ENCODE measurements at places on chromosomes 16 and 17.

- peaks cover 6% of the 10 kb centered on the region for H3K36me3 ChIP-seq
- DNase-seq: no peak
- H3K27ac ChIP-seq: peak overlapping the region; percentile 22
These were observed 803 bp upstream of the TLCD2 start for GRCh38 chr17:1710807-1711553.

DNA sequence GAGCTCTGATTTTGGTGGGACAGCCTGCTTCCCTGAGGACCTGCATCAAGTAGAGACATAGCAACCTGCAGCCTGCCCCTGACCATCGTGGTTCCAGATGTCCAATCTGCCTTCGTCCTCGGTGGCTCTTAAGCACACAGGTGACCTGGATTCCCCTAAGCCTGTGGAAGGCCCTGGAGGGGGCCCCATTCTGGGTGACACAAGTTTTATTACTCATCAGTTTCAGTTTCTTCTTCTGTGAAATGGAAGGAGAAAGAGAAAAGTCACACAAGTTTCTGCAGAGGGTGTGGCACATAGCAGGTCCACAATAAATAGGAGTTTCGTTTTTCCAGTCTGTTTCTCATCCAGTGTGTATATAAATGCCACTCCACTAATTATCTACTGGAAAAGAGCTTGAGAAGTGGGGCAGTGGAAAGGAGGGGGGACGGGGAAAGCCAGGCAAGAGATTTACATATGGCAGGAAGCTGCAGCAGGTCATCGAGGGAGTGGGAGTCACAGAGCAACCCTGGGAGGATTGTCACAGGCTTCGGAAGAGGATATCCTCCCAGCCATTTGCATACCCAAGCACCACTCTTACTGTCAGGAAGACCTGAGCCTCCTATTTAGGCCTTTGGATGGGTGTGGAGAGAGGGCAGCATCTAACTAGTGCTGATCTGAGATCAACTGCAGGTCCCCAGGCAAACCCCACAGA lies 10.0 kb upstream of the NOS2 start:
- H3K27ac ChIP-seq: peak overlapping the region; percentile 91
- no peaks in the 10 kb centered on the region for H3K36me3 ChIP-seq
- DNase-seq: peak; percentile 47
- peaks cover 51% of the 10 kb centered on the region for H3K4me1 ChIP-seq
- H3K4me3 ChIP-seq: peak overlapping the region; percentile 57
- no peaks in the 10 kb centered on the region for H3K27me3 ChIP-seq

DNA sequence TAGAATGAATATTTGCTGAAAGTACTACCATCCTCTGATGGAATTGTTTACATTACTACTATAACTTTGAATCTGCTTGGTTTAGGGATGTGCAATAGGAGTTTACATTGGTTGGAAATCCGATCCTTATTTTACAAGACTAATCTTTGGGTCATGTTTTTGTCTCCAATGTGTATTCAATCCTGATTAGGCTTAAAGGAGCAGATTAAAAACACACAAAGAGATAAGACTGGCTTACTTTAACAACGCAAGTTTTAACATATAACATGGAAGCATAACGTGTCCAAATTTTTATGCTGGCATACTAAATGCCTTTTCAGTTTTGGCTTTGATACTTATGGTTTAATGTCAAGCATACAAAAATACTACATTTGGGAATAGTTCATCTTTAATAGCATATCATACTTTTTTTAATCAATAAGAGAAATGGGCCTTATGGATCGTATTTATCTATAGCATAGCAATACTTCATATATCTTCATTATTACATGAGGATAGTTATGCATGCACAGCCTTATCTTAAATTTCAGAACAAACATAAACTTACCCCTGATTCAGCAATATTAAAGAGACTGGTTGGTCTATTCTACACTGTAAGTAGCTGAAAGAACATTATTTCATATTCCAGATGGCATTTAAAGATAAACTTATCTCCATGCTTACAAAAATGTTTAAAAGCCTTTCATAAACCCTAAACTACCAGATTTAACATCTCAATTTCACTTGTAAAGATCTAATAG lies 69.9 kb upstream of the NACA2 start:
- no peaks in the 10 kb centered on the region for H3K4me1 ChIP-seq
- no peak overlapping the region for H3K27ac ChIP-seq
- peaks cover 29% of the 10 kb centered on the region for H3K27me3 ChIP-seq
- H3K4me3 ChIP-seq: no peak overlapping the region

DNA sequence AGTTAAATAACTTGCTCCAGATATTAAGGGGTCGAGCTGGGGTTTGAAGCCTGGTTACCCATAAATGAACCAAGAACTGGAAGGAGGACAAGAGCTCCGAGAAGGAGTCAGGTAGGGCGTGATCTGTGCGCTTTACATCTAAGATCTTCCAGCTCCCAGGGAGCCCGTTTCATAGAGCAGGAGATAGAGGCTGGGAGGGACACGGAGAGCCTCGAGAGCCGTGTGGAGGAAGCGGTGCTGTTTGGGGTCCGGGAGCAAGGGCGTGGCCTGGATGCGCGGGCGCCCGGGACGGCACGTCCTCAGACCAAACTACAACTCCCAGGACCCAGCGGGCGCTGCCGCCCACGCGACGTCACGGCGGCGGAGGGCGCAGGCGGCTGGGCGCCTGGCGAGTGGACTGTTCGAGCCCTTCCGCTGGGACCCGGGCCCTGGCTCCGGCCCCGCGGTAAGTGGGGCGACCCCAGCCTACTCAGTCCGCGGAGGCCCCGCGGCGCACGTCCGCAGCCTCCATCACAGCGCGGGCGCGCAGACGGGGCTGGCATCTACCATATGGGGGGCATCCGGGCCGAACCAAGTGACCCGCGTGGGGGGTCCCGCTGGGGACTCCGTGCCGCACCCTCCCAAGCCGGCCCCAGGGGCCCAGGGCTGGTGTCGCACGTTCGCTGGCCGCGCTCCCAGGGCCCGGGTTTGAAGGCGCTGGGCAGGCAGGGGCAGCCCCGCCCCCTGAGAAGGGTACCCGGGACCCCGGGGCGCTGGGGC lies at the start of gene BCKDK:
BCKDK (plus strand) TSS at position 352 of the 759 bp plus-strand sequence. CDS start 838 bp downstream, outside the sequence.
- no peaks in the 10 kb centered on the region for H3K27me3 ChIP-seq
- H3K27ac ChIP-seq: peak within 1 kb of the TSS; percentile 90
- H3K36me3 ChIP-seq: peaks cover 38% of the 10 kb centered on the region
- peak; percentile 86 for DNase-seq
- H3K4me3 ChIP-seq: peak within 1 kb of the TSS; percentile 76
- H3K4me1 ChIP-seq: peaks cover 33% of the 10 kb centered on the region

GRCh38 chr17:14211801-14212200 lies 24.9 kb downstream of the CDRT15 start:
- peaks cover 54% of the 10 kb centered on the region for H3K36me3 ChIP-seq
- H3K27ac ChIP-seq: no peak overlapping the region
- H3K4me1 ChIP-seq: peaks cover 21% of the 10 kb centered on the region
- no peaks in the 10 kb centered on the region for H3K27me3 ChIP-seq

DNA sequence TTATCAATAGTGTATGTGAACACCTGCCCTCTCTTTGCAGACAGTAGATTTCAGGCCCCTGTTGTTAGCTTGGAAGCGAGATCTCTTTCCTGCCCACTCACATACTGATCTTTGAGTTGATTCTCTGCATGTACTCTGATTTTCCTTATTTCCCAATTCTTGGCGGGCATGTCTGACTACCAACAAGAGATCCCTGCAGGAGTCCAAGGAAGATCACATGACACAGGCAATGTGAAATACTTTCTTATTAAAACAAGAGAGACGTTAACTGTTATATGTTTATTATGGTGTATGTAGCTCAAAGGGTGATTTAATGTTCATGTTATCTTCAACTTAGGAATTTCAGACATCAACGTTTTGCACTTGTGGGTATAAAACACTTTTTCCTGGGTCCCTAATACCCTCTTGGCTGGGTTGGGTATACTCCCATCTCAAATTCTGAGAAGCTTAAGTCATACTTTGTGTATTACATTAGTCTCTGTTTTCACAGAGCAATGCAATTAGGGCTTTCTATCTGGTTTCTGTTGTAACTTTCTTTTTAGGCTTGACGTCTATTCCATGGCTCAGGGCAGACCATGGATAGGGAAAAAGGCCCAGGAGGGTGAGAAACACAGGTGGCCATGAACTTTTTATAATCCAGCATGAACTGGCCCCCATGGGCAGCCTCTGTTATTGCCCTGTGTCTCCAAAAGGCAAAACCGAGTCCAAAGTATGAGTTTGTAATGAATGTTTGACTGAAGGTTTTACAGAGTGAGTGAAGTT lies 32.2 kb downstream of the HSD17B2 start:
- H3K4me1 ChIP-seq: peaks cover 2% of the 10 kb centered on the region
- H3K36me3 ChIP-seq: no peaks in the 10 kb centered on the region
- no peak overlapping the region for H3K4me3 ChIP-seq
- DNase-seq: no peak
- no peak overlapping the region for H3K27ac ChIP-seq

- peaks cover 95% of the 10 kb centered on the region for H3K36me3 ChIP-seq
- peak overlapping the region; percentile 62 for H3K27ac ChIP-seq
- H3K27me3 ChIP-seq: no peaks in the 10 kb centered on the region
- DNase-seq: no peak
These were observed 10.8 kb downstream of the CSNK2A2 start for GRCh38 chr16:58187092-58187491.

DNA sequence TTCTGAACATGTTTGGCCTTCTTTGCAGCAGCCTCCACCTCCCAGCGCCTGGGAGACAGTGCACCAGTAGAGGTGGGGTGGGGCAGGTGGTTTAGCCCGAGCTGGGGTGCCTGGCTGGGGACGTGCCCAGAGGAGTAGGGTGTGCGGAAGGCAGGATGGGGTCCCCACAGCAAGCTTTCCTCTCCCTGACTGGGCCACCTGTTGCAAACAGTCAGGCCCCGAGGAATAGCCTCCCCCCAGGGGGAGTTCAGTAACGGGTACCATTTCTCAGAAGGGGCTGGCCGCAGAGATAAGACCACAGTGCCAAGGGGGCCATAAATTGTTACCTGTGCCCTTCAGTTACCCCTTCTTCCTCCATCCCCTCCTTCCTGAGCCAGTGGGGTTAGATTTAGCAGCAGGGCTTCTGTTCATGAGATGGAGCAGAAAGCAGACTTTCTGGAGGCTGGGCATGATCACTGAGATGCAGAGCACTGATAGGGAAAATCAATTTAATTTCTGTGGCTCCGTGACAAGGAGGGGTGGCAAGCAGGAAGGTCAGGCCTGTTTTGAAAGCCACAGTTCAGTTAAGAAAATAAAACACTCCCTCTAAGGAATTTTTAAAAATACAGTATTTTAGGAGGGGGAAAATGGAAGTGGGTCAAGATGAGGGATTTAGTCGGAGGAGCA lies 181.9 kb downstream of the MSI2 start:
- DNase-seq: no peak
- H3K36me3 ChIP-seq: peaks cover 11% of the 10 kb centered on the region
- H3K4me3 ChIP-seq: no peak overlapping the region
- no peaks in the 10 kb centered on the region for H3K27me3 ChIP-seq
- H3K27ac ChIP-seq: peak overlapping the region; percentile 35

DNA sequence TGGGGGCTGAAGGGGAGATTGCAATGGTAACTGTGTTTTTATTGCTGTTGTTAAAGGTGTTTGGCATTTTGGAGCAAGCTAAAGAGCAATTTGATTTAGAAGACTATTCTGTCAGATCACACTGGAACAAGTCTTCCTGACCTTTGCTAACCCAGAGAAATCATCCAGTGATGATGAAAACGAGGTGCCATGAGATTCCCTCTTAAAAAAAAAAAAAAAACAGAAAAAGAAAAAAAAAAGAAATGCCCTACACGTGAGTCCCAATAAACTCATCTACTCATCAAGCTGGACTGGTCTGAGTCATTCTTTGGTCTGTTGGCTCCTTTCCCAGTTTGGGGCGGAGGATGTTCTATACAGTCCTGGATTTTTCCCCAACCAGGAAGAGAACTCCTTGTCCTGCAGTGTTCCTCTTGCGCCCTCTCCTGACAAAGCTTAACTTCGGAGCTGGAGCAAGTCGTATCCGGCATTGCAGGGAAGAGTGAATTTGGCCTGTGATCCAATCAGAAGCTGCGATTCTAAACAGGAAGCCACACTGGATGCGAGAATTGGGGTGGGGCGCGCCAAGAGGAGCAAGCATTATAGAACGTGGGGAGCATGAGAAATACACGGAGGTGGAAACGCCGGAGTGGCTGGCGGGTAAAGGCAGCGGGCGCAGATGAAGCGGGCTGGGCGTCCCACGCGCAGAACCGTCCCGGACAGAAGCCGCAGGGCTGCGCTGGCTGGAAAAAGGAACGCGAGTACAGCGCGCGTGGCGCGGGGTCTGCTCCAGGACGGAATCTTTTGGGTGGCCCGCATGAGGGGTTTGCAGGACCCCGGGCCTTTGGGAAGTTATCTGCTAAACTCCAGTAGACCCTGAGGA lies 22.4 kb upstream of the CRYM start:
- H3K4me1 ChIP-seq: peaks cover 30% of the 10 kb centered on the region
- H3K27me3 ChIP-seq: peaks cover 57% of the 10 kb centered on the region
- H3K36me3 ChIP-seq: peaks cover 2% of the 10 kb centered on the region
- H3K4me3 ChIP-seq: peak overlapping the region; percentile 77
- peak; percentile 64 for DNase-seq

DNA sequence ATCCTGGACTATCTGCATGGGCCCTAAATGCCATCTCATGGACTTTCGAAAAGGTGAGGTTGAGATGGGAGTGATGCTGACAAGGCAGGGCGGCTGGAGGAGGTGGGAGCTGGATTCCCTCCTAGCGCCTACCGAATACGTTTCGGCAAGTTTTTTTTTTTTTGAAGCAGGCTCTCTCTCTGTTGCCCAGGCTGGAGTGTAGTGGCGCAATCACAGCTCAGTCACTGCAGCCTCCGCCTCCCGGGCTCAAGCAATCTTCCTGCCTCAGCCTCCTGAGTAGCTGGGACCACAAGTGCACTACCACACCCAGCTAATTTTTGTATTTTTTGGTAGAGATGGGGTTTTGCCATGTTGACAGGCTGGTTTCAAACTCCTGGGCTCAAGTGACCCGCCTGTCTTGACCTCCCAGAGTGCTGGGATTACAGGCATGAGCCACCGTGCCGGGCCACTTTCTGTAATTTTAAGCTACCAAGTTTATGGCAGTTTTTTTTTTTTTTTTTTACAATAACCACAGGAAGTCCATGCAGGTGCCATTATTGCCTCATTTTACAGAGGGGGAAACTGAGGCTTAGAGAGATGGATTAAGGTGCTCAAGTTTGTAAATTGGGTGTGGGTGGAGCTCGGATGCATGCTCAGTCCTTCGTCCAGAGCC lies 246.4 kb downstream of the PRKCA start:
- H3K4me1 ChIP-seq: peaks cover 63% of the 10 kb centered on the region
- peak overlapping the region; percentile 90 for H3K27ac ChIP-seq
- H3K4me3 ChIP-seq: no peak overlapping the region
- H3K27me3 ChIP-seq: no peaks in the 10 kb centered on the region
- H3K36me3 ChIP-seq: peaks cover 59% of the 10 kb centered on the region

DNA sequence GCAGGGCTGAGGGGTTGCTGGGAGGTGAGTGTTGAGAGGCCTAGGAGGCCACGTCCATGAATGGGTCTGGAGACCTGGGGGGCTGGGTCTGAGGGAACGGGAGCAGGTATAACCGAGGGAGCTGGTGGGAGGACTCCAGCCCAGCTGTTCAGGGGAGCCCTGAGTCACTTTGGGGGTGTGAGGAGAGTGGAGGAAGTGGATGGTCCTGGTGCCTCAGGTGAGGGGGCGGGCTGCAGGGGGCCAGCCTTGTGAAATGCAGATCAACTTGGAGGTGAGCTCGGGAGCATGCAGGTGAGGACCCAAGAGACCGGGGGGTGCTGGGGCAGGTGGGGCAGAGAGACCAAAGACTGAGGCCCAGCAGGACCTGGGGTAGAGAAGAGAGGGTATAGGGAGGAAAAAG lies 79.6 kb downstream of the KCNJ12 start:
- DNase-seq: no peak
- H3K36me3 ChIP-seq: no peaks in the 10 kb centered on the region

GRCh38 chr17:42676424-42677011 lies at the start of gene PLEKHH3:
Gene PLEKHH3, minus strand, starts transcription at chr17:42676994. Its CDS starts 431 bp downstream, at chr17:42676563.
- H3K4me1 ChIP-seq: peaks cover 56% of the 10 kb centered on the region
- peaks cover 54% of the 10 kb centered on the region for H3K27me3 ChIP-seq
- H3K27ac ChIP-seq: peak within 1 kb of the TSS; percentile 85
- peak within 1 kb of the TSS; percentile 75 for H3K4me3 ChIP-seq
- H3K36me3 ChIP-seq: no peaks in the 10 kb centered on the region
- DNase-seq: no peak

Data from activated T-cell treated with anti-CD3 and anti-CD28 coated beads, Interleukin-2, amount 50 U/mL, for 24 hours (primary cell).